Mammary epithelial cell (primary cell): ENCODE measurements at places on chromosomes 4 and X. TPM values are rescaled to one million over a fixed set of nuclear protein-coding genes. Genes with fewer than 3 reads are reported as not detected.

The SPOCK3 gene
- total RNA-seq = not detected in 2 replicates

The SYTL5 gene
- total RNA-seq = under 0.01 TPM

The BEX5 gene
- total RNA-seq = not detected

The TLR8 gene
- total RNA-seq = not detected in 2 replicates

The DDX53 gene
- not detected for total RNA-seq

The MSL3 gene
- 23.6 and 23.8 TPM in 2 replicates for total RNA-seq

The DAPP1 gene
- total RNA-seq = 54.8 and 85.2 TPM in 2 replicates

The SSX4 gene
- not detected for total RNA-seq

The RBMXL3 gene
- total RNA-seq = not detected

The EOLA1 gene
- 8.8 TPM for total RNA-seq

The FGF5 gene
- 0.17 TPM for total RNA-seq

The ARSJ gene
- 39.8 TPM for total RNA-seq

The XG gene
- 2.2 TPM for total RNA-seq

The ZFYVE28 gene
- 0.83 TPM for total RNA-seq

The BBS12 gene
- total RNA-seq = 13.0 TPM

The MBNL3 gene
- 5.7 TPM for total RNA-seq

The UCHL1 gene
- total RNA-seq = 11.3 TPM

The PAGE2 gene
- not detected for total RNA-seq

The PAK3 gene
- total RNA-seq = 4.0 and 5.9 TPM in 2 replicates

The HGFAC gene
- total RNA-seq = 0.21 TPM in 1 of 2 replicates, not detected in the other

The ARMCX6 gene
- 29.5 TPM for total RNA-seq

The GPC4 gene
- total RNA-seq = 6.4 and 7.1 TPM in 2 replicates

The ATP1B4 gene
- not detected for total RNA-seq

The DRP2 gene
- not detected for total RNA-seq

The GAGE2A gene
- total RNA-seq = not detected in 2 replicates

The FSTL5 gene
- total RNA-seq = not detected in 2 replicates

The IDS gene
- 56.8 TPM for total RNA-seq

The ADH1A gene
- not detected in 2 replicates for total RNA-seq

The TRPC5OS gene
- not detected for total RNA-seq
